ENCODE measurements at places on chromosomes 2 and 18.

- no peak for DNase-seq
Observed at GRCh38 chr2:28449488-28450395, 46.1 kb upstream of the PLB1 start.

- no peak for DNase-seq
Observed at GRCh38 chr2:15223887-15224286, 337.2 kb downstream of the NBAS start.

GRCh38 chr2:236172255-236173035 lies 4.3 kb upstream of the GBX2 start:
- no peak for DNase-seq

- DNase-seq, result peak; percentile 10
Observed at GRCh38 chr2:222903234-222904220, 42.7 kb downstream of the ACSL3 start.

GRCh38 chr2:32986480-32986879 lies 39.7 kb downstream of the LTBP1 start:
- DNase-seq, result no peak

DNA sequence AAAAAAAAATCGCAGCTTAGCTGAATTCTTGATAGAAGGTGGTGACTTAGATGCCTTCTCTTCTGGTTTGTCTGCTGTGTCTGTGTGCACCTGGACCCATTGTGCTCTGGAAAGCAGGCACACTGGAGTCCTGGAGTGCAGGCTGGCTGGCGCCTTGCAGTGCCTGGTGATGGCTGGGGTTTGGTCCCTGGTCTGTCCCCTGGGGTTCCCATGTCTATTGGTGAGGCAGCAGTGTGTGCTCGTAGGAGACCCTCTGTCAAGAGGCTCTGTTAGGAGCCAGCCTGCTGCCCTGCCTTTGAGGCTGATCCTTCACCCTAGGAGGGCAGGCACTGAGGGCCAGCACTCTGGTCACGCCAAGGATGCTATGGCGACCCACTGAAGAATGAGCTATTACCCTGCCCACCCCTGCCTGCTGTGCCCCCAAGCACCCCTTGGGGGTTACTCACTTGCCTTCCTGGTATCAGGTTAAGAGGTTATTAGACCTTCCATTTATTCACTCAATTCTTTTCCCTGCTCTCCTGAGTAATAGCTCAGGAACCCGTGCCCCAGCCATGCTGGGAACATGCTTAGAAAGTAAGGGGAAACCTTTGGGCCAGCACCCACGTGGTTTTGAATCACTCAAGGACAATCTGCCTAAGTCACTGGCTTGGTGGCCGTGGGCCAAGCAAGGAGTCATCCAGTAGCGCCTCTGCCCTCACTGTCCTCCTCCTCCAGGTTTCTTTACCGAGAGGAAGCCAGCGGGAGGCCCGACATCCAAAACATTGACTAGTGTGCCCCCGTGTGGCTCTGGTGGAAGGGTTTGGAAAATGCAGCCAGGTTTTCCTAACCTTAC lies 284.5 kb downstream of the PRKCE start:
- DNase-seq, result peak; percentile 64

- DNase-seq, result no peak
Observed at GRCh38 chr2:85215448-85216401, 82.5 kb downstream of the TCF7L1 start.

DNA sequence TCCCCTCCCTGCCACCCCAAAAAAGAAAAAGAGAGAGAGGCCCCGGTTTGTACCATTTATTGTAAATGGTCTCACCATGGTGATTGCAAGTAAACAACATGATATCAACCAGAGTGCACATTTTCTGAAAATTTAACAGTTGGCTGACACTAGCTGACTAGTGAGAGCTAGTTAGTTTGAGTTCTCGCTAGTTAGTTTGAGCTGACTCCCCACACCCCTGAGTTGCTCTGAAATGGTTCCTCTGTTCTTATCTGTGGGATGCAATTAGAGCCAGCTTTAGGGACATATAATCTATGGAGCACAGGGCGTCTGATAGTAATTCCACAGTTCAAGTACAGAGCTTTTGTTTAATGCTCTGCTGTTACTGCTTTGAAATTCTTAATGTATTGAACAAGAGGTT lies 13.1 kb downstream of the CASP10 start:
- DNase-seq, result no peak

GRCh38 chr18:42446195-42446594 lies 491.2 kb downstream of the PIK3C3 start:
- DNase-seq, result no peak

DNA sequence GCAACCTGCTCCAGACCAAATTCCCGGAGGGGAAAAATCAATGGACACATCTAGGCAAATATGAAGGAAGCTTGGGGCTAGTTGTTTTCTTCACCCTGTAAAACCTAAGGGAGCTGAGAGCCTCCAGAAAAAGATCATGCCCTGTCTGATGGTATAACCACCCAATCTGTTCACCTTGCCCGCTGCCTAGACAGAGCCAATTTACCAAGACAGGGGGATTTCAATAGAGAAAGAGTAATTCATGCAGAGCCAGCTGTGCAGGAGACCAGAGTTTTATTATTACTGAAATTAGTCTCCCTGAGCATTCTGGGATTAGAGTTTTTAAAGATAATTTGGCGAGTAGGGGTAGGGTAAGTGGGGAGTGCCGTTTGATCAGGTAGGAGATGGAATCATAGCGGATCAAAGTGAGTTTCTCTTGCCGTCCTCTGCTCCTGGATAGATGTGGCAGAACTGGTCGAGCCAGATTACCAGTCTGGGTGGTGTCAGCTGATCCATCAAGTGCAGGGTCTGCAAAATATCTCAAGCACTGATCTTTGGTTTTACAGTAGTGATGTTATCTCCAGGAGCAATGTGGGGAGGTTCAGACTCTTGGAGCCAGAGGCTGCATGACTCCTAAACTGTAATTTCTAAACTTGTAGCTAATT lies 35.1 kb upstream of the B4GALT6 start:
- no peak for DNase-seq

GRCh38 chr2:74414881-74415761 lies 6.3 kb downstream of the C2orf81 start:
- DNase-seq, result no peak

- DNase-seq, result no peak
Observed at GRCh38 chr2:61620244-61621159, 82.3 kb upstream of the XPO1 start.

GRCh38 chr2:36672199-36672598 lies 24.3 kb upstream of the VIT start:
- DNase-seq, result no peak

- no peak for DNase-seq
Observed at GRCh38 chr2:96092573-96092877, 23.8 kb downstream of the ADRA2B start.

DNA sequence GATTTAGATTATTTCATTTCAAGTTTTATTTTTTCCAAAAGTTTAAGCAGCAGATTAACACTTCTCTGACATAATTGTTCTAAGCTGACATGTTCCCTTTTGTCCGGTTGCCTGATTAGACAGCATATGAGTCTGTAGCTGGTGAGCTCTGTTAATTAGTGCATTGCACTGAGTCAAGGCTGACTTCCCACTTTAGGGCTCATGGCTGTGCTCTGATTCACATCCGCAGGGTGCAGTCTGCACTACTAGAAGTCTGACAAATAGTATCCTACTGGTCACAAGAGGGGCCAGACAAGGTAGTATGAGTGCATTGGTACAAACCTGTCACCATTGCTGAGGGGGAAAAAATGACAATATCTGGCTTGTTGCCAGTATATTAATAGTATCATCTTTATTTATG lies 443.9 kb upstream of the ZNF804A start:
- no peak for DNase-seq

GRCh38 chr18:11121443-11121849 lies 27.9 kb downstream of the PIEZO2 start:
- DNase-seq, result no peak

DNA sequence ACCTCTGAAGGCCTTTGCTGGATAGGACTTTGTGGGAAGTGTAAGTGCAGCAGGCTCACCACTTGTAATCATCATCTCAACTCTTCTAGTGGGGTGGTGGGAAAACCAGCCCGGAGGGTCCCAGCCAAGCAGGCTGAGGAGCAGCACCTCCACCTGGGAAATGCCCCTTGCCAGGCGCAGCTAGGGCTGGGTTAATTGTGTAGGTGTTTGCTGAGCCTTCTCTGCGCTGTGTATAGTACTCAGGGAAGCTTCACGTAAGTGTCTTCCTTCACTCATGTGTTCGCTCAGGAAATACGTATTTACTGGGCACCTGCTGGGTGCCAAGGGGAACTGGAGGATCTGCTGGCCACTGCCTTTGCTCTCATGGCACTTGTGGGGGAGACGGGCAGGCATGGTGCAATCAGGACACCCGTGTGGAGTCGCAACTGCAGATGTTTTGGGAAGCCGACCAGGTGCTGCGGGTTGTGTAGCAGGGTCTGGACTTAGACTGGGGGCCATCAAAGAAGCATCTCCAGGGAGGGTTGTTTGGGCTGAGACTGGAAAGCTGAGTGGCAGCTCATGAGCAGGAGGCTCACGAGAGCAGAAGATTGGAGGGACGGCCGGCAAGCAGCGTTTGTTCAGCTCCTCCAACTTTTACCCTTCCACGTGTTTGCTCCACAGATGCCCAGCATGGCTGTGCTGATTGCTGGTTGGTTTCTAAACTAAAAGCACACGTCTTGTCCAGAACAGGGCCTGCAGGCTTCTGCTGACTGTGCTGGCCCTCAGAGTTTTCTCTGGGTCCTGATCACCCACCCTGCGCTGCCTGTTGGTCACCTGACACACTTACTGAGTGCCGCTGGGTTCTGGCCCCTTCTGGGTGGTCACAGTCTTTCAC lies 164.6 kb downstream of the LDLRAD4 start:
- no peak for DNase-seq

DNA sequence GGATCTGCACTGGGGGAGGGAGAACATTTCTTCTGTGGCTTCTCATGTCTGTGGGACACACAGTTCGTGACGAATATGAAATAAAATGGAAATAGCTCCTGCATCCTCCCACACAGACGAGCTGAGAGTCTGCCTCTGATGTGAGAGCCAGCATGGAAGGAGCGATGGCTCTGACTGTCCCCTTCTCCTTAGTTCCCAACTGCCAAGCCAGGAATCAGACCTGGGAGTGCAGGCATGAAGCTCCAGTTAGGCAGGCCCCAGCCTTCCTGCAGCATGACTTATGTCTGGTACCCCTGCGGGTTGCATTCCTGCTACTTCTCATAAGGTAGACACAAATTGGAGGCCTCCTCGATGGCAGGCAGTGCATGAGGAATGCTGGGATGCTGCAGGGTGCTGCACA lies 56.2 kb downstream of the PRKCE start:
- DNase-seq, result no peak

DNA sequence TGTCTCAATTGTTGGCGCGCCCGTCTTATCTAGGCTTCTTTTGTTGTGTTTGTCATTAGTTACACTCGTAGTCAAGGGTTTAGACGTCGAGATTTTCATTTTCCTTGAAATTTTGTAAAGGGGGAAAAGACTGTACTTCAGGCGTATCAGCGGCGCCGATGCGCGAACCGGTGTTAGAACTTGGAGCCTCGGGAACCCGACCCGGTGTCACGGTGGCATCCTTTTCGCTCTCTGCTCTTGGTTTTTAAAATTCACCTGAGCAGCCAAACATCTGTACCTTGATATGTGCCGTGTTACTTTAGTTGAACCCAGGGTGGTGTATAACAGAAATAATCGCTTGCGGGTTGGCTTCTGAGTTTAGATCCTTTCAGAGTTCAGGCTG lies 643 bp downstream of the RMC1 start:
- DNase-seq, result no peak

- no peak for DNase-seq
Observed at GRCh38 chr18:13439461-13439860, 220.9 kb downstream of the LDLRAD4 start.
